ENCODE measurements at places on chromosomes 6 and 20. TPM values are rescaled to one million over a fixed set of nuclear protein-coding genes. Genes with fewer than 3 reads are reported as not detected.

Gene PNPLA1
- 0.32 TPM for polyA plus RNA-seq

- H3K4me1 ChIP-seq, result no peaks in the 10 kb centered on the region
- H3K4me3 ChIP-seq, result no peak overlapping the region
- H3K27ac ChIP-seq, result no peak overlapping the region
- no peaks in the 10 kb centered on the region for H3K36me3 ChIP-seq
- DNase-seq, result no peak
- no peaks in the 10 kb centered on the region for H3K27me3 ChIP-seq
These were observed 316.7 kb upstream of the TBX18 start for GRCh38 chr6:85081102-85081501.

- no peaks in the 10 kb centered on the region for H3K27me3 ChIP-seq
- H3K27ac ChIP-seq, result no peak overlapping the region
- H3K36me3 ChIP-seq, result no peaks in the 10 kb centered on the region
- no peak for DNase-seq
- H3K4me1 ChIP-seq, result peaks cover 16% of the 10 kb centered on the region
These were observed 155.2 kb downstream of the UBE3D start for GRCh38 chr6:82910395-82910794.

Gene CTAGE9
- not detected for polyA plus RNA-seq

Gene PRDM13
- polyA plus RNA-seq, result not detected

GRCh38 chr6:110284855-110285254, 73.3 kb downstream of the METTL24 start:
- H3K27ac ChIP-seq, result no peak overlapping the region
- DNase-seq, result no peak
- H3K4me3 ChIP-seq, result no peak overlapping the region
- no peaks in the 10 kb centered on the region for H3K36me3 ChIP-seq
- no peaks in the 10 kb centered on the region for H3K4me1 ChIP-seq

Gene GSTA2
- not detected for polyA plus RNA-seq

GRCh38 chr6:39843305-39844020, 51.3 kb downstream of the DAAM2 start:
- no peak overlapping the region for H3K27ac ChIP-seq
- no peaks in the 10 kb centered on the region for H3K4me1 ChIP-seq
- H3K4me3 ChIP-seq, result no peak overlapping the region
- H3K36me3 ChIP-seq, result no peaks in the 10 kb centered on the region

- H3K27ac ChIP-seq, result peak overlapping the region; percentile 82
- H3K36me3 ChIP-seq, result no peaks in the 10 kb centered on the region
- peak overlapping the region; percentile 16 for H3K4me3 ChIP-seq
- no peaks in the 10 kb centered on the region for H3K27me3 ChIP-seq
- peaks cover 62% of the 10 kb centered on the region for H3K4me1 ChIP-seq
These were observed 13.9 kb downstream of the PTK7 start for GRCh38 chr6:43089874-43090558.

GRCh38 chr20:14189794-14190402, 147.5 kb downstream of the FLRT3 start:
- H3K4me1 ChIP-seq, result no peaks in the 10 kb centered on the region
- H3K27me3 ChIP-seq, result no peaks in the 10 kb centered on the region
- no peak overlapping the region for H3K27ac ChIP-seq
- H3K4me3 ChIP-seq, result no peak overlapping the region
- DNase-seq, result no peak

- no peaks in the 10 kb centered on the region for H3K27me3 ChIP-seq
- H3K4me3 ChIP-seq, result no peak overlapping the region
- H3K4me1 ChIP-seq, result peaks cover 18% of the 10 kb centered on the region
- no peak overlapping the region for H3K27ac ChIP-seq
- no peak for DNase-seq
- no peaks in the 10 kb centered on the region for H3K36me3 ChIP-seq
These were observed 243.5 kb upstream of the PREP start for GRCh38 chr6:105646391-105646867.

DNA sequence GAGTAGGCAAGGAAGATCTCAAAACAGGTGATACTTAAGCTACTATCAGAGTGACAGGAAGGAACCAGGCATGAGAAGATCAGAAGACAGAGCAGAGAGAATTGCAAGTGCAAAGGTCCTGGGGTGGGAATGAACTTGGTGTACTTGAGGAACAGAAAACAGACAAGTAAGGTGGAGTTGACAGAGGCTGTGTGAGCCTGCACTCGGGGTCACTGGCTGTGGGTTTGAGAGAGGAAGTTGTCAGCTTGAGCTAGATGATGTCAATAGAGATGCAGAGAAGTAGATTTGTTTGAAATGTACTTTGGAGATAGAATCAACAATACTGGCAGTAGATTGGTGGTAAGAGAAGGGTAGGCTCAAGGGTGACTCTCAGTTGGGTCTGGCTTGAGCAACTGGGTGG, 209.5 kb downstream of the CLIC5 start:
- DNase-seq, result no peak
- H3K4me3 ChIP-seq, result no peak overlapping the region
- peaks cover 3% of the 10 kb centered on the region for H3K27me3 ChIP-seq
- H3K27ac ChIP-seq, result no peak overlapping the region
- no peaks in the 10 kb centered on the region for H3K4me1 ChIP-seq

Gene VWA7
- polyA plus RNA-seq, result 0.47 TPM

- peaks cover 16% of the 10 kb centered on the region for H3K36me3 ChIP-seq
- no peaks in the 10 kb centered on the region for H3K27me3 ChIP-seq
- peaks cover 4% of the 10 kb centered on the region for H3K4me1 ChIP-seq
- DNase-seq, result no peak
- no peak overlapping the region for H3K27ac ChIP-seq
These were observed 10.8 kb downstream of the ADGRF4 start for GRCh38 chr6:47709160-47709559.

- H3K36me3 ChIP-seq, result no peaks in the 10 kb centered on the region
- no peak for DNase-seq
- no peak overlapping the region for H3K27ac ChIP-seq
- H3K4me3 ChIP-seq, result no peak overlapping the region
These were observed 370.0 kb upstream of the CNR1 start for GRCh38 chr6:88536071-88536625.

GRCh38 chr6:25485821-25486534, 166.0 kb upstream of the SCGN start:
- no peaks in the 10 kb centered on the region for H3K4me1 ChIP-seq
- no peak overlapping the region for H3K4me3 ChIP-seq
- no peaks in the 10 kb centered on the region for H3K36me3 ChIP-seq
- no peaks in the 10 kb centered on the region for H3K27me3 ChIP-seq
- no peak overlapping the region for H3K27ac ChIP-seq

- H3K36me3 ChIP-seq, result no peaks in the 10 kb centered on the region
- H3K4me3 ChIP-seq, result no peak overlapping the region
- no peaks in the 10 kb centered on the region for H3K27me3 ChIP-seq
- H3K4me1 ChIP-seq, result peaks cover 24% of the 10 kb centered on the region
These were observed 217.2 kb upstream of the FOXA2 start for GRCh38 chr20:22801528-22801927.

GRCh38 chr6:40977695-40978094, 61.3 kb downstream of the UNC5CL start:
- no peak for DNase-seq
- H3K27me3 ChIP-seq, result no peaks in the 10 kb centered on the region
- H3K4me1 ChIP-seq, result no peaks in the 10 kb centered on the region
- no peak overlapping the region for H3K27ac ChIP-seq
- H3K4me3 ChIP-seq, result no peak overlapping the region
- H3K36me3 ChIP-seq, result no peaks in the 10 kb centered on the region

Gene PTPRT
- polyA plus RNA-seq, result not detected

Gene RSPH9
- not detected for polyA plus RNA-seq

DNA sequence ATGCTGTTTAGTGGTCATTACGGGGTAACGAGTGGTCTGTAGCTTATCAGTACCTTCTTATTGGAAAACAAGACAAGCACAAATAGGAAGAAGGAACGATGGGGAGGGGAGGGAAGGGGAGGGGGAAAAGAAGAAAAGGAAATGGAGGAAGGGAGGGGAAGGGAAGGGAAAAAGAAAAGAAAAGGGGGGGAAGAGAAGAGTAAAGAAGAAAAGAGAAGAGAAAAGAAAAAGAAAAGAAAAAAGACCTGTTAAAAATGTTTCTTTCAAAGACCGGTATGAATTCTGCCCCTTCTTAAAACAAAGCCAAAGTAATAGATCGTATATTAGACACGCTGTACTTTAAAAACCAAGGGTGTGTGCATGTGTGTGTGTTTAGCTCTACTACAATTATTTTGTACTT, 2.4 kb upstream of the TENT5A start:
- H3K27me3 ChIP-seq, result no peaks in the 10 kb centered on the region
- H3K4me1 ChIP-seq, result peaks cover 25% of the 10 kb centered on the region
- DNase-seq, result no peak
- no peak overlapping the region for H3K4me3 ChIP-seq
- no peaks in the 10 kb centered on the region for H3K36me3 ChIP-seq
- no peak overlapping the region for H3K27ac ChIP-seq

- no peaks in the 10 kb centered on the region for H3K36me3 ChIP-seq
- no peak for DNase-seq
- H3K27ac ChIP-seq, result no peak overlapping the region
- H3K4me1 ChIP-seq, result peaks cover 4% of the 10 kb centered on the region
- H3K27me3 ChIP-seq, result peaks cover 42% of the 10 kb centered on the region
These were observed 317.1 kb downstream of the BMP7 start for GRCh38 chr20:56949318-56949717.

Gene CST4
- polyA plus RNA-seq, result not detected

DNA sequence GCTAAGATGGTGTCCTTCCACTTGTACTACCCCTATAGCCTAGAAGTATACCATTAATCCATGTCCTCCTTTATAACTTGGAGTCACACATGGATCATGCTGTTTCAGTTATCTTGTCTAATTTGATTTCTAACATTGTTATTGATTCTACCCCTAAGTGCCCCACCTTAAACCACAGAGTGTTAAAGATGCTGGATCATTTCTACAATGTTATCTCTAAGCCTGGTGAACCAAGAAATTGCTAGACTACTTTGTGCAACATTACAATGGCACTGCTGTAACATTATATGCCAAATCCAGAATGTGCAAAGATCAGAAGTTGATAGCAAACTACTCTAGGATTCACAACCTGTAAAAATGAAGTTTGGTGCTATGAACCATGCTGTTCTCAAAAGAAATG, 1.7 kb downstream of the CGA start:
- H3K27me3 ChIP-seq, result peaks cover 4% of the 10 kb centered on the region
- H3K36me3 ChIP-seq, result no peaks in the 10 kb centered on the region
- H3K4me1 ChIP-seq, result peaks cover 4% of the 10 kb centered on the region
- H3K4me3 ChIP-seq, result no peak overlapping the region
- no peak for DNase-seq
- H3K27ac ChIP-seq, result no peak overlapping the region

GRCh38 chr20:63490416-63490815, 8.5 kb downstream of the EEF1A2 start:
- H3K4me1 ChIP-seq, result no peaks in the 10 kb centered on the region
- H3K4me3 ChIP-seq, result no peak overlapping the region
- DNase-seq, result no peak
- no peaks in the 10 kb centered on the region for H3K36me3 ChIP-seq
- H3K27me3 ChIP-seq, result peaks cover 27% of the 10 kb centered on the region

DNA sequence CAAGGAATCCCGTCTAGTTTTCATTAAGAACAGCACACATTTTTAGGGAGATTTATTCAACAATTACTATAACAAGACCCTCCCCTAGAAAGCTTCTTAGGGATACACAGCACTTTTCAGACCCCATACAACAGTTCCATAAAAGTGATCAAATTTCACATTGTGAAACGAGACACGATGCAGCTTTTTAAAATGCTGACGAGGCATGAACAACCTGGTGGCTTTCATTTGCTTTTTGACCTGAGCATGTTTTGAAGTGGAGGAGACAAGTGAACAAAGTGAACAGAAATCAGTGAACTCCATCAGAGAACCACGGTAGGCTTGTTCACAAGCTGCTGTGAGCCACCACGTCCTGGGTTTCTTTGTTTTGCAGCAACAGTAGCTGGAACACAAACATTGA, 112.2 kb downstream of the PCSK2 start:
- no peak overlapping the region for H3K4me3 ChIP-seq
- H3K27me3 ChIP-seq, result no peaks in the 10 kb centered on the region
- H3K4me1 ChIP-seq, result no peaks in the 10 kb centered on the region
- H3K27ac ChIP-seq, result no peak overlapping the region
- DNase-seq, result no peak

Gene GPX5
- not detected for polyA plus RNA-seq

Gene TFAP2B
- 0.01 TPM for polyA plus RNA-seq

Gene FAM209A
- 0.35 TPM for polyA plus RNA-seq

- H3K27me3 ChIP-seq, result no peaks in the 10 kb centered on the region
- no peak for DNase-seq
- H3K4me1 ChIP-seq, result no peaks in the 10 kb centered on the region
- no peak overlapping the region for H3K27ac ChIP-seq
- H3K4me3 ChIP-seq, result no peak overlapping the region
These were observed 252.1 kb downstream of the FARS2 start for GRCh38 chr6:5513408-5513807.

GRCh38 chr6:149499066-149499465, 14.3 kb upstream of the ZC3H12D start:
- H3K36me3 ChIP-seq, result peaks cover 3% of the 10 kb centered on the region
- H3K4me1 ChIP-seq, result peaks cover 11% of the 10 kb centered on the region
- no peaks in the 10 kb centered on the region for H3K27me3 ChIP-seq
- no peak overlapping the region for H3K4me3 ChIP-seq
- H3K27ac ChIP-seq, result peak overlapping the region; percentile 12
- DNase-seq, result peak; percentile 7
